ENCODE measurements at places on chromosomes 7 and 10. TPM values are rescaled to one million over a fixed set of nuclear protein-coding genes. Genes with fewer than 3 reads are reported as not detected.

Gene NKX2-3
- not detected for total RNA-seq

Gene LRRC61
- 6.8 TPM for total RNA-seq

Gene FAM241B
- 0.45 TPM for total RNA-seq

Gene INHBA
- 4.9 TPM for total RNA-seq

Gene CFAP70
- total RNA-seq = under 0.01 TPM

Gene EZH2
- total RNA-seq = 15.5 TPM

Gene PLEKHS1
- not detected for total RNA-seq

Gene HTR5A
- not detected for total RNA-seq

Gene THAP5
- 12.8 TPM for total RNA-seq

Gene SPDYE1
- not detected for total RNA-seq

Gene FAM25A
- total RNA-seq = not detected

Measured in bronchus fibroblast of lung (primary cell).